ENCODE measurements at places on chromosomes 7 and 10.
A peak's percentile ranks its signal among the peaks of the same experiment; 100 is the strongest.

- DNase-seq = peak; percentile 30
Measured at GRCh38 chr10:52215745-52216361, 98.2 kb upstream of the DKK1 start.

- no peak for DNase-seq
Measured at GRCh38 chr10:48417374-48417773, 110.9 kb downstream of the MAPK8 start.

DNA sequence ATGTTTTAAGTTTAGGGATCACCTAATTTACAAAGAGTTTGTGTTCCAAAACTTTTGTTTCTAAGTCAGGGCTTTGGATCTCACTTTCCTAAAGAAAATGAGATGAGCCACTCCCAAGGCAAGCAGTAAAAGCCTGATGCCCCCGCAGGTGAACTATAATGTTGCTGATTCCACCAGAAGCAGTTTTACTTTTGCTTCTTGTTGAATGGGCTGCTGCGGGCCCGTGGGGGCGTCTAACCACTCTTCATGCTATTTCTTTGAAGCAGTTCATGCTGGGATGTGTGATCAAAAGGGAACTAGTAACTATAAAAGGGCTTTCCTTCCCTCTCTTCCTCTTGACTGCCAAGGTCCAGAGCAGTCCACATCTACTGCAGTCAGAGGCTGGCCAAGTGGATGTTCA is 118.7 kb upstream of the NEBL start:
- no peak for DNase-seq

DNA sequence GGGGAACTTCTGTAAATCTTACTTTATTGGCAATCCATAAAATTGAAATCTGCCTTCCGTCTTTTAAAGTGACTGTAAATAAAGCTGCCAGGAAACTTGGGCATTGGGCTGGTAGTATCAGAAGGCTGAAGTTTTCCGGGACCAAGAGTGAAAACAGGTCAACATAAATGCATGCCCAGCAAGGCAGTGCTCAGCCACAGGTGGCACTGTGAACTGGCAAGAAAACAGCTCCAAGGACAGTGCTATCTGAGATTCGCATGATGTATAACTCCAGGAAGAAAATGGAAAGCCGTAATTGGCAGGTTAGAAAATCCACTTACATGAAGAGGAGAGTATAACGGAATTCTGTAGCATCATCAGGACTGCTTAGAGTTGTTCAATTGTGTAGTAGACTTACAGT is 1.9 kb upstream of the INSYN2A start:
- DNase-seq = no peak

DNA sequence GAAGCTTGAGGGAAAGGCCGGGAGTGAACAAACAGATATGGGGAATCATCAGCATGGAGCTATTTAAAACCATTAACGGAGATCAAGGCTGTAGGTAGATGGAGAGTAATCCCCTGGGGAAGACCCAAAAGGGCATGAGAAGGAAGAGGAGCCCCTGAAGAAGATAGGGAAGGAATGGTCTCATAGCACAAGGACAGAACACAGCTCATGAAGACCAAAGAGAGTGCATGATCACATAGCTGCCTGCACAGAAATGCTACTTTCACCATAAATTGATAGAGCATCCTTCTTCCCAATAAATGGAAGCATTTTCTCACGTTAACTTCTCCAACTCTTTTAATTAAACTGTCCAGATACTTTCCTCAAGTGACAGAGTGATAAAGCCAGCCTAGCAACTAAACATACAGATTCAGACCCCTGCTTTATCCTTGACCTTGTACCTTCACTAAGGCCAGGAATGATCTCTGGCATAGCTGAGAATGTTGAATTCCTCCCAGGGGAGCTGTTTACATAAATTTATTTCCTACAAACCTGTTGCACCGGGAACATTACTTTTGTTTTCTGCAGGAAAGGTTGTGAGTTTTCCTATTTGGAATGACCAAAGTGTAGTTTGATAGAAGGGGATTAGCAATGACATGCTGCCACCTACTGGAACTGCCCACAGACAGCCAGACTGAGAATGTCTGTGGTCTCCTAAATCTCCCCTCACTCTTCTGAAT is 110.8 kb upstream of the LRGUK start:
- peak; percentile 14 for DNase-seq

- DNase-seq = no peak
Measured at GRCh38 chr10:90604636-90605035, 253.2 kb downstream of the HTR7 start.

GRCh38 chr10:128512767-128513166 is 386.5 kb upstream of the MKI67 start:
- no peak for DNase-seq

GRCh38 chr10:30467651-30468338 is 33.8 kb downstream of the MAP3K8 start:
- DNase-seq = no peak

GRCh38 chr7:117582219-117582704 is 102.4 kb downstream of the CFTR start:
- no peak for DNase-seq

GRCh38 chr7:45921699-45922519 is 837 bp upstream of the IGFBP3 start:
- DNase-seq = peak; percentile 56

DNA sequence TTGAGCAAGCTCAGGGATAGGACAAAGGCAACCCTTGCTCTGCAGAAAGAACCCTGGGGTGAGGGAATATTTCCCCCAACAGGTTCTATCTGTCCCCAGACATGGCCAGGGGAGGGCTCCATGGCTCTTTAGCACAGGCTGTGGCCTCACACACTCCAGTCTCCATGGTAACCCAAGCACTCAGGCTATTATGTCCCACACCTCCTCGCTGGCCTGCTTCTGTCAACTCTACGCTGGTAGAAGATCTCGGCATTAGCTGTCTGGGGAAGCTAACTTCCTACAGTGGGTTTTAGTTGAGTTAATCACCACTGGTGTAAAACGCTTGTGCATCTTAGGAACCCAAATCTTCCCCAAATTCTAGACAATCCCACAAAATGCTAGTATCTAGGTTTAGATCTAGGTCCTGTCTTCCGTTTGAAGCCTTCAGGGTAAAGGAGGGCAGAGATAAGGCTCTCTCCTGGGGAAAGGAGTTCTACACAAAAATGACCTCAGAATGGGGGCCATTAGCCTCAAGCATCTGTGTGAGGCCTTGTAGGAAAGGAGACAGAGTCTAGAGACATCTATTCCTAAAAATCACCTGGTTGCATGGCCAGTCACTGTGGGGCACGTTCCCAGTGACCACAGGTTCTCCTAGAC is 36.7 kb upstream of the SLIT1 start:
- DNase-seq = no peak

DNA sequence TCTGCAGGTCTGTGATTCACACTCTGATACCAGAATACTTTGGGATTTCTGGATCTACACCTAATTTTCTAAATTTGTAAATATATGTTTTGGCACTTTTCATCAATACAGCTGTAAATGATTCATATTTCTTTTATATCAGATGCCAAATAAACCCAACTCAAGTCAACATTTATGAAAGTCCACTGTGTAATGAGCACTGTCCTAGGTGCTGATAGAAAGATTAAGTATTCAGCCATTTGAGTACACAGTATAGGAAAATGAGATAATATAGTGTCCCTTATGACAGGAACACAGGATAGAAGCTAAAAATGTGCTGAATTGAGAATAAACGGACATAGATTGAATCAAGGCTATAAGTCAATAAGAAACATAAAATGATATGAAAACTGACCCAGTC is 6.4 kb downstream of the ANXA7 start:
- DNase-seq = no peak

DNA sequence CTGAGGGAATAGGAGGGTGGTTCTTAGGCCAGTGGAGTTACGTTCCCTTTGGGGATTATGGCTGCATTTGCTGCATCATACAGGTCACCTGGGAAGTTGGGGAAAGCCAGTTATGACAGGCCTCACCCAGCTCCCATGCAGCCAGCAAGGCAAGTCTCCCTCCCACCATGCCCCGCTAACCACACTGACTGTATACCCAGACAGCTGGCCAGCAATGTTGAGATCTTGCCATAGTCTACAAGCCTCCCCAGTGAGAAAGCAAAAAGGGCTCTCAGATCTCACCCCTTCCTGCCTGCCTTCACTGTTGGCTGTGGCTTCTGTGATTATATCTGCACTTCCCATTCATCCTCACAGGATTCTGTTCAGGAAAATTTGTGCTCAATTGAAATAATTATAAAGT is 133.3 kb upstream of the HGF start:
- no peak for DNase-seq

GRCh38 chr7:37642028-37642540 is 41.5 kb upstream of the GPR141 start:
- DNase-seq = no peak

DNA sequence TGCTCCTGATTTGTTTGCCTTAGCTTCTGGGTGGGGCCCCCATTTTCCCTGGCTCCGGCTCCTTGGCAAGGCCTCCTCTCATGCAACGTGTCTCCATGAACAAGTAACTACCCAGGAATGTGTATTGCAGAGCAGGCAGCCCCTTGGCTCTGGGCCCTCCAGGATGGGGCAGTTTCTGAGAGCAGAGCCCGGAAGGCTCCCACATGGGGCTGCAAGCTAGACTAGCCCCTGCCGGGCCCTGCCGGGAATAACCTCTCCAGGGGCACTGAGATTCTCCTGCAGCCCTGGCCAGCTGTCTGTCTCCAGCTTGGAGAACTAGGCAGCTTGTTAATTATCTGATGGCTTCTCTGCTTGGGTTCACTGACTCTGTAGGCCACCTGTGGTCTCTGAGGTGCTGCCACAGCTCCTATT is 184.0 kb upstream of the INHBA start:
- DNase-seq = no peak

- DNase-seq = no peak
Measured at GRCh38 chr7:25805027-25805687, 346.8 kb upstream of the NFE2L3 start.

GRCh38 chr7:108360058-108360800 is 96.0 kb downstream of the NRCAM start:
- DNase-seq = no peak

Data from progenitor cell of endocrine pancreas (in vitro differentiated cells).